NB4 (cell line): ENCODE measurements at places on chromosomes 4 and X.
A peak's percentile ranks its signal among the peaks of the same experiment; 100 is the strongest.

- DNase-seq = no peak
Observed at GRCh38 chr4:51960486-51960885, 59.7 kb downstream of the LRRC66 start.

- peak; percentile 95 for DNase-seq
Observed at GRCh38 chr4:1802151-1802715, 9.1 kb downstream of the FGFR3 start.

DNA sequence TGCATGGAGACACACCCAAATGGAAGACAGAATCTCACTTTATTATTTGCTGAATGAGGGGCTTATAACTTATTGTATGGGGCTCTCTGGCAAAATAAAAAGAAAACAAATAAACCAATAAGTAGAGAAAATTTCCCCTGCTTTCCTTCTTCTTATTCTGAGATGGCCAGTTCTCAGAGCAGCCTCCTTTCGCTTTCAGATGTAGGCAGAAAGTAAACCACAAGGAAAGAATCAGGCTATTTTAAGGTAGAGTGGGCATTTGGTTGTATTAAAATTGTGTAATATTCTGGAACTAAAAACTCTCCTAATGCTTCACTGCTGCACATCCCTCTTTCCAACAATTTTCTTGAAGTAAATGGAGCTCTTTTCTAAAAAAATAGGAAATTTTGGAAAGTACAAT, 241.8 kb downstream of the GALNTL6 start:
- DNase-seq = no peak

- peak; percentile 84 for DNase-seq
Observed at GRCh38 chr4:8228319-8229250, 29.5 kb downstream of the SH3TC1 start.

DNA sequence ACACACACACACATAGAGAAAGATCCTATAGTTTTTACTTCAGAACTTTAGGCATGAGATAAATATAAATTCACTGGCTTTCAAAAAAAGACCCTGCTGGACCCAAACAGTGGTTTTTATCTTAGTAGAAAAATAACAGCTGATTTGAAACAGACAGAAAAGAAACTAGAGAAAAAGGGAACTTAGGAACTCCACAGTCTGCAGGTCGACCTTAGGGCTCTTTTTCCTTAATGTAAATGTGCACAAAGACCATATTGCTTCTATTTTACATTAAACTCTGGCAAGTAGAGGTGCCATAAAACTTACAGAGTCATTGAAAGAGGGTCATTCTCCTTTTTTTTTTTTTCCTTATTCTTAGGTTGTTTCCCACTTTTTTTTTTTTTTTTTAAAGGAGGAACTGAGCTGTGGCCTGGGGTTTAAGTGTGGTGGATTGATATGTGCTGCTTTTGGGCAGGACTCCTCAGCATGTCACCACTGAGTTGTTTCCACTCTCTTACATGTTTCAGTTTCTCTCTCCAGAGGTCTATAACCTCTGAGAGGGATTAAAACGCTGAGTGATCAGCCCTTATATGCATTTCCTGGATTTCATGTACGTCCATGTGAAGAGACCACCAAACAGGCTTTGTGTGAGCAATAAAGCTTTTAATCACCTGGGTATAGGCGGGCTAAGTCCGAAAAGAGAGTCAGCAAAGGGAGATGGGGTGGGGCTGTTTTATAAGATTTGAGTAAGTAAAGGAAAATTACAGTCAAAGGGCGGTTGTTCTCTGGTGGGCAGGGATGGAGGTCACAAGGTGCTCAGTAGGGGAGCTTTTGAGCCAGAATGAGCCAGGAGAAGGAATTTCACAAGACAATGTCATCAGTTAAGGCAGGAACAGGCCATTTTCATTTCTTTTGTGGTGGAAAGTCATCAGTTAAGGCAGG, 70.8 kb upstream of the PACRGL start:
- peak; percentile 9 for DNase-seq

DNA sequence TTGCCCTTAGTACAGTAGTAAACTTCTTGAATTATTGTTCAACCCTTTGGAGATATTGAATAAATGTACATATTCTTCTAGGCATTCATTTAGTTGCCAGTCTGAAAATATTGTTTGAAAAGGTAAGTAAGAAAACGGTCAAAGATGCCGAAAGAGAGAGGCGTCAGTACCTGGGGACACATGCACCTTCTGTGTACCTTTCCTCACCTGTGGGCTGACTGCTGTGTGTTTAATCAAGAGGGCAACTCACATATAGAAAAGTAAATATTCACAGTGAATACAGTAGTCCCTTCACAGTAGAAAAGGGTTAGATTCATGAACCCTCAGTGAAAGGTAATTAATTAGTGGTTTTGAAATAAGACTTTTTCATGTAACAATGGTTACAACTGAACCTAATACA, 6.9 kb downstream of the ANXA10 start:
- DNase-seq = no peak

- no peak for DNase-seq
Observed at GRCh38 chrX:51899741-51900140, 6.3 kb downstream of the MAGED1 start.

GRCh38 chr4:113278324-113278934, 229.0 kb downstream of the ANK2 start:
- peak; percentile 77 for DNase-seq

- DNase-seq = no peak
Observed at GRCh38 chr4:155999725-156000124, 46.1 kb upstream of the CTSO start.
